ENCODE measurements at places on chromosomes 5 and 9. TPM values are rescaled to one million over a fixed set of nuclear protein-coding genes. Genes with fewer than 3 reads are reported as not detected.

GRCh38 chr5:87195616-87196015 lies 72.1 kb upstream of the RASA1 start:
- no peak for DNase-seq

- DNase-seq: no peak
These were observed 107.6 kb downstream of the C9orf50 start for GRCh38 chr9:129513282-129513681.

DRD1 gene
- not detected for polyA plus RNA-seq

GRCh38 chr5:147454996-147455677 lies 54.7 kb downstream of the DPYSL3 start:
- no peak for DNase-seq

- no peak for DNase-seq
These were observed 1403.4 kb upstream of the C9orf72 start for GRCh38 chr9:28976684-28977083.

PKD2L2 gene
- 0.41 TPM for polyA plus RNA-seq

ZFP37 gene
- 3.1 TPM for polyA plus RNA-seq

DNA sequence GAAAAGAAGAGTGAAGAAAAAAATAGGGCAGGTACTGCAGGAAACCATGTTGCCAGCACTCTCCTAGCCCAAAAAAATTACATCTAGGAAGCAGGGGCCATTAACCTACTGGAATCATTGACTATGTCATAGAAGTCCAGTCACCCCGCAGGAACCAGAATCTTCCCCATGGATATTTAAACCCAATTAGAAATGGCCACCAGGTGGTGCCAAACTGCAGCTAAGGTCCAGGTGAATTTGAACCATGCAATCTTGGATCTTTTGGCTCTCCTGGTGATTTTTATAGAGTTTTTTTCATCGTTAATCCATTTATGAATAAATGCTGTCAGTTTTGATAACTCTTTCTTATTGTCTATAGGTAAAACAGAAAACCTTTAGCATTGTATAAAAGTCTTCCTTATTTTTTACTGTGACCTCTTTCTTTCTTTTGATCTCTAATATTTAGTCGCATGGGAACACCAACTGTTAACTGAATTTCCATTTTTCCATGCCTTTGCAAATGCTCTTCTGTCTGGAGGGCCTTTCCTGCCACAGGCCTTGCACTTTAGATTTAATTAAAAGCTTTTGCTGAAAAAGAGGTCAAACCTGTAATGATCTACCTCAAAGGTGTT lies 147.5 kb upstream of the FGF10 start:
- DNase-seq: no peak

PCDHA9 gene
- polyA plus RNA-seq: not detected

MEGF10 gene
- polyA plus RNA-seq: not detected

LCN9 gene
- not detected for polyA plus RNA-seq

GRCh38 chr5:156678484-156678883 lies 171.6 kb upstream of the PPP1R2B start:
- no peak for DNase-seq

DNA sequence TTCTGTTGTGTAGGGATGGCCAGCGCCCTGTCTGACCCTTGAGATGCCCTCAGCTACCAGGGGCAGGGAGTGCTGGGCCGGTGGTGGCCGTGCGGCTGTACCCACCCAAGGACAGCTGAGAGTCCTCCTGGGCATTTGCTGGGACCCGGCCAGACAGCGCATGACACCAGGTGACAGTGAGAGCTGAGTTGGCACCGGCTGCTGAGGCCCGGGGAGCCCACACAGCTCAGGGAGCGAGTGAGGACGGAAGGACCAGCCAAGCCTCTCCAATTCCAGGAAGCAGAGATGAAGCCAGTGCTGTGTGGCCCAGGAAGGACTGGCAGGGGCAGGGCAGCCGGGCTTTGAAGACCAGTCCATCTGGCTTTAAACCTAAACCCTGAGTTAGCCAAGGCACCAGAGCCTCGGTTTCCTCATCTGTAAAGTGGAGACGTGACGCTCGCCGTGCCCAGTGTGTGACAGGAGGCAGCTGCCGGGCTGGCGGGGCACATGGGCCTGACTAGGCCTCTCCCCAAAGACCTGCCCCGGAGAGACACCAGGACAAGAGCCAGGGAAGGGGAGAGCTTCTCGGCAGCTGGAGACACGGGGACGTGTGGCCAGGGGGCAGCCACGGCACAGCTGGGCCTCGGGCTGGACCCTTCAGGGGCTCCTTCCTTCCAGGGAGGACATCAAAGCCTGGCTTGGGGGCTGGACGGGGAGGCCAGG lies 3.0 kb upstream of the AGPAT2 start:
- DNase-seq: no peak

CCNJL gene
- polyA plus RNA-seq: not detected

DNA sequence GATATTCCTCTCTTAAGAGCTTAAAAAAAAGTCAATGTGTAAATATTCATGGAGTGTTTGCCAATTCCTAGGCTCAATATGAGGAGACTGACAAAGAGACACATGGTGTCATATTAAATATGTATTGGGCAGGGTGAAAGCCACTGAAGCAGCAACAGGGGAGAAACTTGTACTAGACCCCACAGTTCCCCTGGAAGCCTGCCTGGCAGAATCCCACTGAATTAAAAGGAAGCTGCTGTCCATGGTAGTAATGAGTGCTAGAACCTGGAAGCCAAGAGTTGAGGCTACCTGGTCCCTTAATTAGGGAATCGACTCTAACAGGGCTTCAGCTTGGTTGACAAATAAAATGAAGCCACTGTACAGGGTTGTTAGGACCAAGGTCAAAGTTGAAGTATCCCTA lies 129.4 kb upstream of the GPR151 start:
- DNase-seq: no peak

DNA sequence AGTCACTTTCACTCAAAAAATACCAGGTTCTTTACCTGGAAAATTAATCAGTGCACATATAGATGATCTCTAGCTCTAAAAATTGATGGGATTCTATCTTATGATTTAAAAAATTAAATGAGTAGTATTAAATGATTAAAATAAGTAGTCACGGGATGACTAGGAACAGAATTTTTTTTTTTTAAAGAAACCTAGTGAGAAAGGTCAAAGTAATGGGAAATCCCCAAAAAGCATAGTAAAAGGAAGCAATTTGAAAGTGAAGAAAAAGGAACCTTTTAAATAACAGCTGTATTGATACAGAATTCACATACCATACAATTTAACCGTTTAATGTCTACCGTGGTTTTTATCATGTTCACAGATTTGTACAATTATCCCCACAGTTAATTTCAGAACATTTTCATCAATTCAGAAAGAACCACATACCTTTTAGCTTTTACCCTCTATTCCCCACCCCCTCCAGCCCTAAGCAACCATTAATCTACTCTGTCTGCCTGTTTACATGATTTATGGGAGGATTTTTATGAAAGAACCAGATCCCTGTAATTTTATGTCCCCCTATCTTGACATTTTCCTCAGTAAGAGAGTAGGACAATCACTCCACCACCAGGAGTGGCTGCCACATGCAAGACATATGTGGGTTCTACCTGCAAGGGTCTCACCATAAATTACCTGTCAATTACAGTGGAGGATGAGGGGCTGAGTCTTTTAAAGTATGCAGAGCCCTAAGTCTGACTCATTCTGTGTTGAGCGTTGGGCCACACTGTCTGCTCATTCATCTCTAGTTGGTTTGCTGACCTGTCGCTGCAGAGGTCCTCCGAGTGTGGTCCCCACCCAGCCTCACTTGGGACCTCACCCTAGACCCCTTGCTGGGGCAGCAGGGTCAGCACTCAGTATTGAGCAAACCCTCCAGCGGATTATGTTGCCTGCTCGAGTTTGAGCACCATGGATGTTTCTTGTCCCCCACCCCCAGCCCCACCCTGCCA lies 16.0 kb downstream of the ANKRD33B start:
- no peak for DNase-seq

DMRT2 gene
- polyA plus RNA-seq: 0.23 TPM

PSAT1 gene
- polyA plus RNA-seq: 11.6 TPM

DNA sequence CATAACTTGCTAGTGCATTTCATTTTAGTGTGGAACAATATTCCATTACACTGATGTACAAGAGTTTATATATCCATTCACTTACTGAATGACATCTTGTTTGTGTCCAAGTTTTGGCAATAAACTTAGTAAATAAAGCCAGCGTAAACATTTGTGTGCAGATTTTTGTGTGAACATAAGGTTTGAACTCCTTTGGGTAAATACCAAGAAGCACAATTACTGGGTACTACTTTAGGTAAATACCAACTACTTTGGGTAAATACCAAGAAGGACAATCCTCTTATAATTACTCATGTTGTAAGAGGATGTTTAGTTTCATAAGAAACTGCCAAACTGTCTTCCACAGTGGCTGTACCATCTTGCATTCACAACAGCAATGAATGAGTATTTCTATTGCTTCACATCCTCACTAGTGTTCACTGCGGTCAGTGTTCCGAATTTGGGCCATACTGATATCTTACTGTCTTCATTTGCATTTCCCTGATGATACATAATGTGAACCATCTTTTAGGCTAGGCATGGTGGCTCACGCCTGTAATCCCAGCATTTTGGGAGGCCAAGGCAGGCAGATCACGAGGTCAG lies 2.3 kb upstream of the SYK start:
- DNase-seq: no peak

GRCh38 chr5:15620501-15620900 lies 120.5 kb downstream of the FBXL7 start:
- DNase-seq: no peak

GRCh38 chr5:51208296-51208695 lies 175.0 kb upstream of the ISL1 start:
- DNase-seq: no peak

DNA sequence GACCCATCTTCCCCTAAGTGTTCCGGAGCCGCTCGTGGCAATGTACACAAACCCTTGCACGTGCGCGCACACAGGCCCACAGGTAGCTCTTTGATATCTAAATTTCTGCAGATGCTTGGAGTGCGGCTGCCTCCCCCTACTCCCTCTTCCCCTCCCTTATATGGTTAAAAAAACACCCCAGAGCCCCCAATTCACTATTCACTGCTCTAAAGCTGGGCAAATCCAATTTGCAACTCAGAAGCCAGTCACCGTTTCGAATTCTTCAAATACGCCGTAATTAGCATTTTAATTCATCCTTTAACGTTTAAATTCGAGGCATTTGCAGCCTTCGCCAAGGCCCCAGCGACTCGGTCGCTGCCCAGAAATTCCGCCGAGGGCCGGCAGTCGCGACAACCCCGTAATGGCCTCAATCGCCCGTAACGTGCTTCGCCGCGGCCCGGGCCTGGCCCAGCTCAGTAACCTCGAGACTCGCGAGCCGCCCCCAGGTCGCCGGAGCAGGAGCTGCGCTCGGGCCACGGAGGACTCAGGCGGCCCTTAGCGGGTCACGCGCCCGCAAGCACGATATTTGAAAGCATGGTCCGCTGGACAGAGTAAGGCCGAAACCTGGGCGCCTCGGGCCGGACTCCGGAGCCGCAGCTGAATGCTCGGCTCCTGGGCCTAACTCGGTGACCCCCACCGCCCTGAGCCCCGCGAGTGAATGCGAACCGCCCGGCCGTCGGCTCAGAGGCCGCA lies 1.3 kb downstream of the IRX2 start:
- DNase-seq: no peak

DNA sequence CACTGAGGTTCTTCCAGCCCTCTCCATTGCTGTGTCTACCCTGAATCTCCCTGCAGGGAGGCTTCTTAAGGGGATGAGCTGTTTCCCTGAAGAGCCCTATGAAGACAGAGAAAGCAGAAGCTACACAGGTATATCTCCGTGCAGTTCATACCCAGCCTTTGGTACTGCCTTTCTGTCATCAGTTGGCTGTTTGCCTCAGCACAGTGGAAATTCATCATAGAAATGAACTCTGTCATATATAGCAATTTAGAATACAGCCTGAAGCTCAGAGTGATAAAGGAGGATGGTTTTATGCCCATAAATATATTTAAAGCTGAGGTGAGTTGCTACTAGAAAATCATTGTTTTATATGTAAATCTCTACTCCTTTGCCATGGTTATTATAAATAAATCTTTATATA lies 42.6 kb upstream of the KCNN2 start:
- DNase-seq: no peak

- DNase-seq: no peak
These were observed 57.1 kb upstream of the CER1 start for GRCh38 chr9:14779566-14780022.

- no peak for DNase-seq
These were observed 43.7 kb upstream of the ANGPTL2 start for GRCh38 chr9:127166111-127166510.

GRCh38 chr5:14572385-14572784 lies 9.2 kb upstream of the OTULINL start:
- DNase-seq: no peak

PAIP2 gene
- polyA plus RNA-seq: 342 TPM

DNA sequence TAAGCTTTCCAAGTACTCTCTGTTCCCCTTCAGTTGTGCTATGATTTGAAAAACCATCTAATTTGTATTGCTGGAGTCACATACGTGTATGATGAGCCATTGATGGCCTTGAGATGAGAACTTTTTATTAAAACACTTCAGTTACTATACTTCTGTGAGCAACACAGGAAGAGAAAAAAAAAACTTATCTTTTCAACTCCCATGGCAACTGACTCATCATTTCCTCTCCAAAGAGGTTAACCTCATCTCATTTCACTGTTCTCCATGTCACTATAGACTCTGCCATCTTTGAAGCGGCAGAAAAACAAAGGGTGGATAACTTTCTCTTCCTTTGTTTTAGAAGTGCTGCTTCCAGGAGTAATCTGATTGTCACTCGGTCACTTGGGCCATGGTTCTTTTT lies 104.3 kb upstream of the PCSK1 start:
- no peak for DNase-seq

GRCh38 chr5:95922798-95923197 lies 38.9 kb downstream of the ELL2 start:
- DNase-seq: no peak

ALDH7A1 gene
- polyA plus RNA-seq: 3.3 TPM

C9orf50 gene
- polyA plus RNA-seq: not detected

RASGRF2 gene
- 13.4 TPM for polyA plus RNA-seq

SHC3 gene
- polyA plus RNA-seq: not detected

GRCh38 chr9:92332577-92333281 lies 7.0 kb downstream of the CENPP start:
- DNase-seq: no peak

ANKRD18A gene
- 0.49 TPM for polyA plus RNA-seq

- no peak for DNase-seq
These were observed 153.2 kb downstream of the MACROH2A1 start for GRCh38 chr5:135245521-135246499.

SLC25A48 gene
- polyA plus RNA-seq: not detected

RABL6 gene
- polyA plus RNA-seq: 20.9 TPM

DNA sequence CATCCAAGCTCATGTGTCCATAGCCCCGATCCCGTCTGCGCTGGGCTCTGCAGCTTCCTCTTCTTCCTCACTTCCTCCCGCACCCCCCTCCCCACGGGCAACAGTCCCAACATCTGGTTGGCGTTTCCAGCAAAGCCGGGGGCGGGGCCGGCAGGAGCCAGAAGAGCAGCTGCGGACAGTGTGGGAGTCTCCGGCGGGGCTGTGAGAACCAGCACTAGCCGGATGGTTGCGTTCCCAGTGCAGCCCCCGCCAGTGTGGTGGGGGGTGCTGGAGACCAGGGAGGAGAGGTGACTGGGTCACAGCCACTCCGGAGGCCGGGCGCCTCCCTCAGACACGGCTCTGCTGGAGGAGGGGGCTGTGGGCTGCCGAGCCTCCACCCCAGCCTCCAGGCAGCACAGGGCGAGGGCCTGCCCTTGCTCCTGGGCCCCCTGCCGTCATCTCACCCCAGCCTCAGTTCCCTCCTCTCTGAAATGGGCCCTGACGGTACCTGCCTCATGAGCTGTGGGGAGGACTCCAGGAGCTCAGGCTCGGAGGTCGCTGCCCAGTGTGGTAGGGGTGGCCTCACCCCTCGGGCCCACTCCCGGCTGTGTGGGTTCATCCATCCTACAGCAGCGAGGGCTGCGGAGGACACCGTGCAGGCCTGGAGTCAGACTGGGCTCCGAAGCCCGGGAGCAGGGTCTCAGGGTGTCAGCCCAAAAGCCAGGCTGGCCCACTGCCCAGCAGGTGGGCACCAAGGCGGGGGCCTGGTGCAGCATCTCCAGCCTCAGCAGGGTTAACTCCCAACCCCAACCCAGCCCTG lies 41.5 kb upstream of the NOTCH1 start:
- no peak for DNase-seq
